ENCODE measurements at places on chromosomes 1 and 21.

DNA sequence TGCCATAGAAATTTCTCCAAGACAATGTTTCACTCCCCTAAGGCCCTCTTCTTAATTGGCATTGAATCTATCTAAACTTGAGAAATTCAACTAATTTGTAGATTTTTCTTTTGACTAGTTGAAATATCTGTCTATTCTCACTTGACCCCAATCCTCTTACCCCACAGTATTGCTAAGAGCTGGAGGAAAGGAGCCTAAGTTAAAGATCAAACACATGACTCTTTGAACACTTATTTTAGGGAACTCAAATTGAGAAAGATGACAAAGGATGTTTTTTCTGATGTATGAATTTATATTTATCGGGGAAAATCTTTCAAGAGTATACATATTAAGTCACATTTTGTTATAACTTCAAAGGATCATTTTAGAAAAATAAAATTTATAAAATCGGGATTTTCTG, 3.6 kb downstream of the MR1 start:
- no peak for DNase-seq

DNA sequence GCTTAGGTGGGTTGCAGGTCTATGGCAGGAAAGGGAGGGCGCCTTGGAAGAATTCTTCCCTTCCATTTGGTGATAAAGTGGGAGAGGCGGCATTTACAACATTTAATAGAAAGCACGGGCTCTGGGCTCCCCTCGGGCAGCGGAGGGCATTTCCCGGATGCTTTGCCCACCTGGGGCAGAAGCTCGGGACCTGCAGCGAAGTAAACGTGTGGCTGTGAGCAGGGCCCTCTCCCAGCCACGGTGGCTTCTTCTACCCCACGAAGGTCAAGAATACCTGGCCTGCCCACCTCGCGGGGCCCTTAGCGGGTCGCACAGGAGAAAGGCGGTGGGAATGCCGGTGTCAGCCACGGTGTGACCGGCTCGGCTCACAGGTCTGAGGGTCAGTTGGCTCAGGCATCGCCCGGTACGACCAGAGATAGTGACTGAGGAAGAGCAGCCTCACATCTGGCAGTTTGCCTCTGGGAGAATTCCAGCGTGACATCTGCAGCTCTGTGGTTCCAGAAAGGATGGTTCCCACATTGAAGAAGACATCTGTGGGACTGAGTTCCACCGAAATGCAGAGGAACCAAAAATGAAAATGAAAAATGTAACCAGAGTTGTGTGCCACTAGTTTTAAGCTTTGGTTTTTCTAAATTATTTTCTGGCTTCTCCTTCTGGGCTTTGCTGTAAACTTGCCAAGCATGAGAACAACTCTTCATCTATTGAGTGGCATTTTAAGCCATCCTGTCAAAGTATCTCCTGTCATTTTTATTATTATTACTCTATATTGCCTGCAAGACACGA, 720 bp upstream of the F3 start:
- no peak for DNase-seq

GRCh38 chr1:3632298-3632697, 7.5 kb downstream of the TPRG1L start:
- no peak for DNase-seq

GRCh38 chr1:65758128-65758527, 34.6 kb upstream of the PDE4B start:
- no peak for DNase-seq
